Activated naive CD8-positive, alpha-beta T cell treated with anti-CD3 and anti-CD28 coated beads for 36 hours (primary cell): ENCODE measurements at places on chromosomes 3 and 15.
A peak's percentile ranks its signal among the peaks of the same experiment; 100 is the strongest.

- no peak for DNase-seq
Observed at GRCh38 chr15:49288391-49288790, 118.3 kb downstream of the GALK2 start.

DNA sequence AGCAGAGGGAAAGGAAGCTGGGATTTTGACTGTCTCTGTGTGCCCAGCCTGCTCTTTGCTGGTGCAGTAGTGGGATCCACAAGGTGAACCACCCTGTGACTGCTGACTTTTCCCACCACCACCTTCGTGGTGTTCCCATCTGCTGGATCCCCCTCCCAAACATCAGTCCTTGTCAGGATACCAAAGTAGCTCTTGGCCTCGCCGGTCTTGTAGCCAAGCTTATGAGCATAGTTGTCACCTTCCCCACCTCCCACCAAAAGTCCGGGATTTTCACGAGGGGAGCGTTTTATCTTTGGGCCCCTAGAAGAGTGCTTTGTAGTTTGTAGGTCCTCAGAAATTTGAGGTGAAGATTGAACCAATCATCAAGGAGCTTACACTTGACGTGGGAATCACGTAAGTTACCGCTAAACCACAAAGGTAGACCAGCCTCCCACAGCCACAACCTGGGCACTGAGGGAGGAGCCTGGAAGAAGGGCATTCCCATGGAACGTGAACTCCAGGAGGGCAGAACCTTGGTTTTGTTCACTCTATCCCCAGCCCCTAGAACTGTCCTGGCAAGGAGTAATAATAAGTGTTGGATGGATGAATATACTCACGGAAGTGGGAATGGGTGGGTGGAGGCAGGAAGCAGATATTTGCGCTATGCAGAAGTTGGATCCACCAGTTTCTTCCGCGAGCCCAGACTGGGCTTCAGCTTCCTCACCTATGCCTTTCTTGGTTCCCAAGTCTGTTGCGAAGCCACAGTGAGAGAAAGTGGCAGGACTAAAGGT is 814 bp upstream of the TEX264 start:
- DNase-seq, result no peak

- no peak for DNase-seq
Observed at GRCh38 chr3:115004201-115005140, 142.6 kb downstream of the ZBTB20 start.

DNA sequence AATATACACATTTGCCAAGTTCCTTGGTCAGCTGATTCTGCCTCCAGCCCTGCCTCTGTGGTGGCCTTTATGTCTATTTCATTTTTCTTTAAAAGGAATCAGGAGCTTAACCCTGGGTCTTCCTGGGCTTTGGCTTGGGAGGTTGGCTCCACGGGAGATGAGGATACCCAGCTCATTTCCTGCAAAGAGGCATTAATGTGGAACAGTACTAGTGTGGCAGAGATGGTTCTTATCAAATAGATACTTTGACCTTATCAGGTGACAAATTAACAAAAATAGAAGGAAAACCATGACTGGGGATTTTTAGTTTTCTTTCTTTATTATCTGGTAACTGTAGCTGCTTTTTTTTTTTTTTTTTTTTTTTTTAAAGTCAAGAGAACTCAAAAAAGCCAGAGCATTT is 42.8 kb downstream of the BBS4 start:
- no peak for DNase-seq

DNA sequence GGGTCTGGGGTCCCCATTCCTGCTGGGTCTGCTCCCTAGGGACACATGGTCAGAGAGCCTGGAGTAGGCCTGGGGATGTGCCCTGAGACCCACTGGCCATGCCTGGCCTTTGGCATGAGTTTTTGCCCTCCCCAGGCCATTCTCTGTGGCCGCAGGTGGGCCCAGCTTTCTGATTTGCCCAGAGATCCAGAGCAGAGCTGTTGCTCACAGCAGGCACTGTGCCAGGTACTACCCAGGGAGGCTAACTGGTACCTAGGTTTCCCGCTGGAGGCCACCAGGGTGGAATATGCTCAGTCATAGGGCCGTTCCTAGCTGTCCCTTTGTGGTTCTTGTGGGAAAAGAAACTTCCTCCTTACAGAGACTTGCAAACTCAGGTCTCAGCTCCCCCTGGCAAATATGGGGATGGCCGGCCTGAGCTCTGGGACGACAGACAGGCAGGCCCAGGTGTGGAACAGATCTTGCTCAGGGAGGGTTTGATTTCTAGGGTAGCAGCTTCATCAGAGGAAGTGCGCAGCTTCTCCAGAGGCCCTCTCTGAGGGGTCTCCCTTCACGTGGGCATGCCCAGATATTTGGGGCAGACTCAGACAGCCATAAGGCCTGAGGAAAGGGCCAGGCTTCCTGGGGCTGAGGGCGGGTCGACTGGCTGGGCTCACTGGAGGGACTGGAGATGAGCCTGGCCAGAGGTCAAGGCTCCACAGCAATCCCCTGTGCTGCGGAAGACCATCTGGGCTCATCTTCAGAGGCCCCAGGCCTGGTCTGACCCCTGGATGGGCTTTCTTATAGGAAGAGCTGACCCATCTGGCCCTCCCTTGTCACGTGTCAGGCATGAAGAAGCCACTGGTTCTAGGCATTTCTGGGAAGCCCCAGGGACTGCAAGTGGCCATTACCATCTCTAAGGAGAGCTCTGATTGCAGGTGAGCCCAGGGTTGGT is 28.0 kb downstream of the ACAA1 start:
- no peak for DNase-seq

GRCh38 chr3:67647390-67647878 is 7.0 kb downstream of the SUCLG2 start:
- DNase-seq, result no peak

GRCh38 chr3:31014317-31015040 is 120.0 kb upstream of the GADL1 start:
- DNase-seq, result no peak

DNA sequence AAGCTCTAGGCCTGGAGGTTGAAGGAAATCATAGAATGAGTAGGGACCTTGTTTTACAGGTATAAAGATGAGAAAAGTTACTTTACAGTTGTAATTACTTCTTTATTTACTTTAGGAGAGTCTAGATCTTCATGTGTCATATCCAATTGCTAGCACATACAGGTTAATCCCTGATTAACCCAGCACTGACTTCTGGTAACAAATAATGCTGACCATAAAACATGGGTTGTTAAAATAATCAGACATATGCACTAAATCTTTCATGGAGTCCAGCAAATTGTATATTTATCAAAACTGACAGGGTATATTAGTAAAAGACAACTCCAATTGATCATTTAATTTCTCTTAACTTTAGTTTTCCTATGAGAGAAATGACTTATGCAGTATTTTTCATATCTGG is 245.2 kb downstream of the NFKBIZ start:
- DNase-seq, result no peak

DNA sequence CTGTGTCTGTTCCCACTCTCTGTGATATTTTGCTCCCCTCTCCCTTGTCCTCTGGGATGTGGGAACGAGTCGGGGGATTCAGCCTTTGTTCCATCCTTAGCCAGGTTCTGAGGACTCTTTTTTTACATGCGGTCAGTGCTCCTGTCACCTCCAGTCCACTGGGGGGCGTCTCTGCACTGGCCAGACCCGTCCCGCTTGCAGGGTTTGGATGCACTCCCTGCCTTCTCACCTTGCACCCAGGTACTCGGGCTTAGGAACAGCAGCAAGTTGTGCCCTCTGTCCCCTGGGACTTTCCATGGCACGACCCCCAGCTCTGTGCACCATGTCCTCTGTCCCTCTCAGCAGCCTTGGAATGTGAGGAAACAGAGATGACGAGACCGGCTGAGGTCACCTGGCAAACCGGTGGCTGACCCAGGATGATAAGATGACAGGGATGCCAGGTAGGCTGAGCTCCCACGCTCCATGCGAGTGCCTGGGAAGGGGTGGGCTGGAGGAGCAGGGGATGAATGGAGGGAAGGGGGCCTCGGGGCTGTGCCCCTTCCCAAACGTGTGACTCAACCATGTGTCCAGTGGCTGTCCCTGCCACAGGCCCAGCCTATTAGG is 27.3 kb upstream of the FGD5 start:
- peak; percentile 58 for DNase-seq

DNA sequence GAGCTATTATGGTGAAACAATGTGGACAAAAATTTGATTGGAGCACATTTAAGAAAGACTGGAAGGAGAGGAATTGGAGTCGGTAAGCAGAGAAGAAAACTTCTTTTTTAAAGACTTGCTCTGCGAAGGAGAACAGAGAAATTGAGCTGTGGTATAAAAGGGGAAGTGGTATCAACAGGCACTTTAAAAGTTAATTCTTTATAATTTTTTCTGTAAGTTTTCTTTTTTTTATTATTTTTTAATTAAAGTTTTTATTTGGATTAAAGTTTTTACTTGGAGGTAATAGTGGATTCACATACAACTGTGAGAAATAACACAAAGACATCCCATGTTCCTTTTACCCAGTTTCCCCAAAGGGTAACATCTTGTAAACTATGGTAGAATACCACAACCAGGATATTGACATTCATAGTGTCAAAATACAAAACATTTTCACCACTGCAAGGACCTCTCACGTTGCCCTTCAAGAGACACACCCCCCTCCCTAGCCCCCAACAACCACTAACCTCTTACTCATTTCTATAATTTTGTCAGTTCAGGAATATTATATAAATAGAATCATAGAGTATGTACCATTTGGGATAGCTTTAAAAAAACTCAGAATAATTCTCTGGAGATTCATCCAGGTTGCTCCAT is 33.8 kb upstream of the XIRP1 start:
- no peak for DNase-seq

GRCh38 chr3:158111861-158112260 is 2.0 kb downstream of the RSRC1 start:
- DNase-seq, result no peak

- DNase-seq, result no peak
Observed at GRCh38 chr15:40150163-40150925, 10.5 kb upstream of the BUB1B start.

DNA sequence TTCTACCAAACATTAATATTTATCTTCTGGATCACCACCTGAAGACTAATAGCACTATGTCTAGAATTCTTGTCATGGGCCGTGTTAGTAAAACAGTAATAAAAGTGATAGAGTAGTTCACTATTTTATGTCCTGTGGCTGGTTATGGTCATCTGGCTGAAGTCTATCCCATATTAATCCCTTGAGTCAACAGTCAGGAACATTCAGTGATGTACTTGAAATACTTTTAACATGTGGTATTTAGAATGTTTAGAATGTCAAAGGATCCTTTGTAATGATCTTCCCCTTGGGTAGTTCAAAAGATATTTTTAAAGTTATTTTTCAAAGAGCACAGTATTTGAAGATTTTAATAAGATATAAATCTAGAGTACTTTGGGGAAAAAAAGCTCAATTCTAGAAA is 117.0 kb downstream of the MBNL1 start:
- no peak for DNase-seq

DNA sequence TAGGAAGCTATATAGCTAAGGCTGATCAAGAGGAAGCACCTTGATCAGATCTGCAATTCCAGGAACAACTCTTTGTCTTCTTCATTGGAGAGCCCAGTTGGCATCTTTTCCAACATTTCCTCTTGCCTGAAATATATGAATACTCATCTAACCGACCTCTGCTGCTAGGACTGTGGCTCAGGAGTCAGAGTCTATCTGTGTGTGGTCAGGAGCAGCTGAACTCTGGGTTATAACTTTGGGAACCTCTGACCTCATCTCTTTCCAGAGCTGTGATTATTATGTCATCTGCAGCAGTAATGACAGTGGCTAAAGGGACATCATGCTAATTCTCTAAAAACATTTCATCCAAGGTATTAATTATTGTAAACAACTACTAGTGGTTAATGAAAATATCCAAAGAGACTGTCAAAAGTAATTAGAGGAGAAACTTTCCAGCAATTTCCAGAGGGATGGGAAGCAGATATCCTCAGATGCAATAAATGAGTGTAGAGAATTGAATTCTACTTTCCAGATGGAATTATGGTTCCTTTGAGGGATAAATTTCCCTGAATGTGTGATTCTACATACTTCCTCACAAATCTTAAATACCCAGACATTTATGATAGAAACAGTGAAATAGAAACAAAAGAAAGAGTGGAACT is 11.5 kb upstream of the SPINK8 start:
- no peak for DNase-seq

- DNase-seq, result no peak
Observed at GRCh38 chr15:52257734-52258062, 37.9 kb downstream of the MYO5C start.

DNA sequence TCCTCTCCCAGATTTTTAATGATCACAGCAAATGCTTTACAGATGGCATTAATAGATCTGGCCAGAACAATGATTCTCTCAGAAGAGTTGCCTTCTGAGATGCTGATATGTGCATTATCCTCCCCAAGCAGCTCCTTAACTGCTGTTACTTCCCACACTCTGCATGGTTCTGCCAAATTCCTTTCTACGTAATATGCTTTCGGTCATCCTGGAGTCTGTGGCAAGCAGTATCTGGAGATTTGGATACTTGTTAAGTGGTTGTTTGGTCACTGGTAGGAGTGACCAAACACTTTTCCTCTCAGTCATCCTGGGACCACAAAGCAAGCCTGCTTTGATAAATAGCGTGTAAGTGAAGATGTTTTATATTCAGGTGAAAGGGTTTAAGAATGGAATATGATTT is 71.1 kb upstream of the CCNL1 start:
- DNase-seq, result no peak

- no peak for DNase-seq
Observed at GRCh38 chr15:19984101-19984500, 557.5 kb downstream of the GOLGA6L6 start.

DNA sequence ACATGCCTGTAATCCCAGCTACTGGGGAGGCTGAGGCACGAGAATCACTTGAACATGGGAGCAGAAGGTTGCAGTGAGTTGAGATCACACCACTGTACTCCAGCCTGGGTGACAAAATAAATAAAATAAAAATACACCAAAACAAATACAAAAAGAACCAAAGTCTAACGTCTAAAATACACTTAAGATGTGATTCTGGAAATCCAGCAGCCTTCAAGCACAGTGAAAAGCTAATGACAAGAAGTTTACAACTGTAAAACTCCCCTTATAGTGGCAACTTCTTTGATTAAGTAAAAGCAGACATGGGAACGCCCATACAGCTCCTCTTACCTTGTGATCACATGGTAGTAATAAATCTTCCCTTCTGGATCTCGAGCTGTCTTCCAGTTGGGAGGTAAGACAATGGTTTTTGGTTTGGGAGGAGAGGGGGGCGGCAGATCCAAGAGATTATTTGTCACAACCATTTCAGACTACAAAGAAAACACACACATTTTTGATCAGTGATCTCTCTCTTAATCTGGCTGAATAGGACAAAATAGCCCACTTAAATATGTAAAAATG is 62.8 kb downstream of the NBEAL2 start:
- DNase-seq, result no peak

GRCh38 chr3:164806188-164806587 is 272.1 kb downstream of the SI start:
- no peak for DNase-seq
